Osteoblast (primary cell): ENCODE measurements at places on chromosomes 4 and X. TPM values are rescaled to one million over a fixed set of nuclear protein-coding genes. Genes with fewer than 3 reads are reported as not detected.
A peak's percentile ranks its signal among the peaks of the same experiment; 100 is the strongest.

DDIT4L gene
- 2.2 and 5.0 TPM in 2 replicates for total RNA-seq

ARSD gene
- 20.6 and 23.3 TPM in 2 replicates for total RNA-seq

DDX53 gene
- not detected in 2 replicates for total RNA-seq

ADH1A gene
- total RNA-seq: not detected in 2 replicates

HERC5 gene
- 0.88 and 1.4 TPM in 2 replicates for total RNA-seq

F9 gene
- not detected in 2 replicates for total RNA-seq

IL9R gene
- total RNA-seq: not detected in 2 replicates

DAPP1 gene
- not detected in 2 replicates for total RNA-seq

HELT gene
- total RNA-seq: not detected in 2 replicates

DRD5 gene
- total RNA-seq: not detected in 2 replicates

GRCh38 chr4:145679991-145680455 lies at the start of gene C4orf51:
C4orf51 (plus strand) TSS chr4:145680146; CDS start chr4:145680204, 58 bp downstream.
- peak within 1 kb of the TSS; percentile 18 for H3K4me3 ChIP-seq
- H3K27me3 ChIP-seq: no peaks in the 10 kb centered on the region
- H3K27ac ChIP-seq: peak within 1 kb of the TSS; percentile 56
- peak; percentile 58 for DNase-seq

DNA sequence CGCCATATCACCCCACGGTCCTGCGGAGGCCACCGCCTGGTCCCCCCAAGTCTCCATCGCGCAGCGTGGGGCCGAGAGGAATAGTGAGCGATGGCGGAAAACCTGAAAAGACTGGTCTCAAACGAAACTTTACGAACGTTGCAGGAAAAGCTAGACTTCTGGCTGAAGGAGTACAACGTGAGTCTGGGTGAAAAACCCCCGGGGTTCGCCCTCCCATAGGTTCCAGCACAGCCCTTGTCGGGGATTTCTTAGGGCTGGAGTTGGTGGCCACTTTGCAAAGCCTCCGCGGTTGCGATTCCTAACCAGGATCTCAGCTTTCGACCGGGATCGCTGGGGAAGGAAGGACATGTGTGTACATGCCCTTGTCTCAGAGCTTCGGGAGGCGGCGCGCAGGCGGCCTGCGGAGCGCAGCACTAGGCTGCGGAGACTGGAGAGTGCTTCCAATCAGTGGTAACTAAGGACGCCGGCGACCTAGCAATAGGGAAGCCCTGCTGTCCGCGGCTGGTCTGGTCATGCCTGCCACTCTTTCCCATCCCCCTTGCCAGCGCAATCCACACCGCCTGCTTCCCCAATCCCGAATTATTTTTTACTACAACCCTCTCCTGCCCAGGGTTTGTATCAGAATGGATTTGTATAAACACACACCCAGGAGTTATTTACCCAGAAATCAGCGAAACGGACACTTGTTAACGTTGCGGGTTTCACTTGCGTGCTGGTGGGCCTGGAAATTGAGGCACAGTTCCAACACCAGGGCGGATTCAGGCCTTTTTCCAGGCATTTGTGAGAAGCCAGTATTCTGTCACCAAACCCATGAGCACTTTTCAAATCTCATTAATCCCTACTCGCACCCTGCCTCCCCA lies 741 bp downstream of the SPATA18 start:
- DNase-seq: peak; percentile 97
- peaks cover 18% of the 10 kb centered on the region for H3K27me3 ChIP-seq
- no peaks in the 10 kb centered on the region for H3K36me3 ChIP-seq
- peak overlapping the region; percentile 58 for H3K27ac ChIP-seq

- DNase-seq: no peak
- no peak overlapping the region for H3K4me3 ChIP-seq
- H3K27me3 ChIP-seq: no peaks in the 10 kb centered on the region
- H3K27ac ChIP-seq: no peak overlapping the region
- H3K4me1 ChIP-seq: no peaks in the 10 kb centered on the region
- no peaks in the 10 kb centered on the region for H3K36me3 ChIP-seq
Measured at GRCh38 chrX:84909151-84909550, 94.5 kb upstream of the APOOL start.

- H3K4me1 ChIP-seq: no peaks in the 10 kb centered on the region
- no peak overlapping the region for H3K4me3 ChIP-seq
- no peaks in the 10 kb centered on the region for H3K27me3 ChIP-seq
- H3K36me3 ChIP-seq: no peaks in the 10 kb centered on the region
- no peak for DNase-seq
Measured at GRCh38 chr4:138300616-138301015, 58.5 kb upstream of the SLC7A11 start.

DNA sequence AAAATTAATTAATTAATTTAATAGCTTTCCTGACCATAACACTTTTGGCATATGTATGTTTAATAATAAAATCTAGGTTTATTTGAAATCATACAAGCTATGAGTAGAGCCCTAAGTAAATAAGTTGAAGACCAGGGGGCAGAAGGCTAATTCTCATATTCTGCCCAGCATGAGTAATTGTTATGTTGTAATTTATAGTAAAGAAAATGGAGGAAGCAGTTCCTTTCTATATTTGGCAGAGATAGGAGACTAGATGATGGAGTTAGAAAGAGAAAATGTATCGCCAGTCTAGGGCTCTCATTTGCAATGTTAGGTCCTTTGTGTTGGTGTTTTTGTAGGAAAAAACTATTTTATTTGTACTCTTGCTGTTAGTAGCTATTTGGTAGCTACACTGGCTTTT lies 89.1 kb downstream of the FNIP2 start:
- DNase-seq: no peak
- H3K4me3 ChIP-seq: no peak overlapping the region
- H3K27ac ChIP-seq: peak overlapping the region; percentile 24
- H3K4me1 ChIP-seq: peaks cover 8% of the 10 kb centered on the region
- H3K27me3 ChIP-seq: no peaks in the 10 kb centered on the region
- peaks cover 25% of the 10 kb centered on the region for H3K36me3 ChIP-seq

- no peaks in the 10 kb centered on the region for H3K4me1 ChIP-seq
- H3K4me3 ChIP-seq: no peak overlapping the region
- H3K27me3 ChIP-seq: no peaks in the 10 kb centered on the region
- H3K36me3 ChIP-seq: no peaks in the 10 kb centered on the region
Measured at GRCh38 chr4:40603281-40603680, 26.4 kb downstream of the RBM47 start.

DNA sequence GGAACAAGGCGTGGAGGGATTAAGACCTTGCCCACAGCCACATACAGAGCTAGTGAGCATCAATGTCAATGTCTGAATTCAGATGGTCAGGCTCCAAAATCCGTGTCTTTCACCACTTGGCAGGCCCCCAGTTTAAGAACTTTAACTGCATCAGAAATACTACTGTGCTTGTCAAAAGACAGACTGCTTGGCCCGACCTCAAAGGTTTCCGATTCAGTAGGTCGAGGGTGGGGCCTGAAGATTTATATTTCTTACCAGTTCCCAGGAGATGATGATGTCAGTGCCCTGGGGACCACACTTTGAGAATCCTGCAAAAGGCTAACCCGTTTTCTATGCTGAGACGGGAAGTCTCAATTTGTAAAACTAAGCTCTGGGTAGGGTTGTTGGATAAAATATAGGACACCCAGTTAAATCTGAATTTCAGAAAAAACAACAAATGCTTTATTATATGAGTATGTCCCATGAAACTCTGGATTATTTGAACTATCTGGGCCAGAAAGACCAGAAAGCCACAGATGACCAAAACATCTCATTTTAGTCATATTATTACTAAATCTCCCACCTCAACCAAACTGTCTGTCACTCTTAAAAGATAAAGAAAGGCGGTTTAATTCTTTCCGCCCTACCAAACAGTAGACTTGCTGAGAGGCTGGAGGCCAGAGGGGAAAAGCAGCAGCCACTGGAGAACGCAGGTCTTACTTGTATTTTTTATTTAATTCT lies 42.7 kb downstream of the GATB start:
- H3K27ac ChIP-seq: no peak overlapping the region
- no peak overlapping the region for H3K4me3 ChIP-seq

DNA sequence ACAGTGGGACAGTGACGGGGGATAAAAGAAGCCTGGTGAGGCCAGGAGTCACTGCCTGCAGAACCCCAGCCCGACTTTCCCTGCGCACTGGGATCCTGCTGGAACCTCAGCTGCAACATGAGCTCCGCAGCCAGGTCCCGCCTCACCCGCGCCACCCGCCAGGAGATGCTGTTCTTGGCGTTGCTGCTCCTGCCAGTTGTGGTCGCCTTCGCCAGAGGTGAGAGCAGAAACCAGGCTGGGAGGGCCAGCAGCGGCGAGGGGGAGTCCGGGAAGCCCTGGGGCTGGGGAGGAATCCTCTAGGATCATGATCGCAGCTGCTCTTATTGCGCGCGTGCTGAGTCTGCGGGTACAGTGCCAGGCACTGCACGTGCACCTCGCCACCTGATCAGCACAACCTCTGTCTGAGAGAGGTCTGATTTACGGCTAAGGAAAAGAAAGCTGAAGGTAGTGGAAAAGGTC lies at the start of gene PF4V1:
Gene PF4V1 (plus strand): TSS at position 51 of the 459 bp plus-strand sequence. CDS start 67 bp downstream, at position 118.
- H3K4me1 ChIP-seq: peaks cover 18% of the 10 kb centered on the region
- no peak within 1 kb of the TSS for H3K27ac ChIP-seq
- peaks cover 2% of the 10 kb centered on the region for H3K27me3 ChIP-seq
- H3K36me3 ChIP-seq: no peaks in the 10 kb centered on the region

DNA sequence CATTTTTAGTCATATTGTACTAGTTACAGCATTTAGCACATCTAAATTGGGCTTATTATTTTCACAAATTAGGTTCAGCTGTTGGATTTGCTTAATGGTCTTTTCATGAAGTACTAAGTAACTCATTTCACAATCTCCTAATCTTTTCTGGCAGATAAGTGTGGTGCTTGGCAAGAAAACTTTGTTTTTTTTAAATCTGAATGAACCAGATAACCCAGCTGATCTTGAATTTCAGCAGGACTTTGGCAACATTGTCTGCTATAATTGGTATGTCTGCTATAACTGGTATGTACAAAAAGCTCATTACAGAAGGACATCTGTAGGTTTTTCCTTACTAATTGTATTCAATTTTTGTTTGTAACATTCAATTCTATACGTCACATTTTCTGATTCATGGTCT lies 22.7 kb downstream of the WDR19 start:
- H3K4me1 ChIP-seq: no peaks in the 10 kb centered on the region
- no peaks in the 10 kb centered on the region for H3K27me3 ChIP-seq
- DNase-seq: no peak
- no peak overlapping the region for H3K4me3 ChIP-seq
- H3K27ac ChIP-seq: no peak overlapping the region
- peaks cover 9% of the 10 kb centered on the region for H3K36me3 ChIP-seq

DNA sequence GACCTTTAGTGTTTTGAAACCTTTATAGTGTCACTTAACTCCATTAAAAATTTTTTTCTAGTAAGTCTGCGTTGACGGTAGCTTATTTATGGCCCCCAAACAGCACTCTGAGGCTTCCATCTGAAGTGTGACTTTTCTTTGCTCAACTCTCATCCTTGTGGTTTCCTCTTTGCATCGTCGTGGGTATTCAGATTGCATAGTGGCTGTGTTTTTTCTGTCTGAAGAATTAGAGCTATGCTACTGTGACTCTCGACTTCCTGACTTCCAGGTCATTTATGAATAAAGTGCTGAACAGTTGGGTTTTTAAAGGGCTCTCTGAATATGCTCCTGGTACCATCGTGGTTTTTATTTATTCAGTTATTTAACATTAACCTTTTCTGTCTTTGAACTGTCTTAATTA lies 44.9 kb downstream of the JADE1 start:
- H3K36me3 ChIP-seq: peaks cover 72% of the 10 kb centered on the region
- peak overlapping the region; percentile 65 for H3K27ac ChIP-seq
- H3K4me3 ChIP-seq: no peak overlapping the region
- DNase-seq: peak; percentile 45
- H3K4me1 ChIP-seq: peaks cover 28% of the 10 kb centered on the region

GRCh38 chr4:122131562-122132157 lies 20.5 kb upstream of the BLTP1 start:
- no peaks in the 10 kb centered on the region for H3K4me1 ChIP-seq
- no peak for DNase-seq
- H3K4me3 ChIP-seq: no peak overlapping the region
- no peaks in the 10 kb centered on the region for H3K36me3 ChIP-seq
- H3K27ac ChIP-seq: no peak overlapping the region

GRCh38 chrX:39969099-39969818 lies 128.5 kb downstream of the BCOR start:
- H3K4me1 ChIP-seq: peaks cover 8% of the 10 kb centered on the region
- H3K36me3 ChIP-seq: no peaks in the 10 kb centered on the region
- no peaks in the 10 kb centered on the region for H3K27me3 ChIP-seq
- no peak overlapping the region for H3K4me3 ChIP-seq

DNA sequence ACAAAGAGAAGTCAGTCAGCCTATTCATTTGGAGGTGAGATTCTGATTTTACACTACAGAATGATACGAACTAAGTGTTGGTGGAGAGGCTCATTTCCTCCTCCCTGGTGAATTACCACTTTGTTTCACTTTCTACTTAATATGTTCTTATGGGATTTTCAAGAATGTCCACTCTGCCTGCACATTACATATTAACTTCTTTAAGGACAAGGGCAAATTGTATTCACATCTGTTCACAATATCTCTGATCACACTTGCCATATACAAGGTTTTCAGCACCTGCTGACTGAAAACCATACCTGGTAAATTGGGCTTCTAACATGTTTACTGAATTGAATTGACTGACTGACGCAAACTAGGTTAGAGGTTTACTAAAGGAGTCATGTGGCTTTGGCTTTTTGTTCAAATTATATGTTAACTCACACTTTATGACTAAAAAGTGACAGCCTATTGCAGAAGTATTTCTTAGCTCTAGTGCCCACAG lies 188.4 kb upstream of the MBNL3 start:
- no peaks in the 10 kb centered on the region for H3K27me3 ChIP-seq
- DNase-seq: no peak
- H3K4me3 ChIP-seq: no peak overlapping the region

GRCh38 chr4:30716681-30717207 lies 3.4 kb upstream of the PCDH7 start:
- peak; percentile 77 for DNase-seq
- peaks cover 5% of the 10 kb centered on the region for H3K4me1 ChIP-seq
- H3K4me3 ChIP-seq: peak overlapping the region; percentile 60
- H3K36me3 ChIP-seq: no peaks in the 10 kb centered on the region
- H3K27ac ChIP-seq: no peak overlapping the region

DNA sequence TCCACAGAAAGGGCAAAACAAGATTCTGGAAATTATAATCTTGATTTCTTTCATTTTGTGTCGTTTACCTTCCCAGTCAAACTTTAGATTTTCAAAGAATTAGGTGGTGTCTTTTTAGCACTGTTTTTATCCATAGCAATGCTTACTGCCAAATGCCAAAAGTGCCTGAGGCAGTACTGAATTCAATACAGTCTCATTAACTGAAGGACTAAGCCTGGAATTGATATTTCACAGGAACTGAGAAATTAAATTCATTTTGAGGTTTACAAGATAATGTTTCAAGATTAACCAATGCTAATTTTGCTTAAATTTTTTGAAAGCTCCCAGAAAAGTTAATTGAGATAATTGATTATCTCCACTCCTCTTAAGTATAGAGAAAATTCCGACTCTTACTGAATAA lies 68.8 kb upstream of the ARHGAP24 start:
- no peak overlapping the region for H3K27ac ChIP-seq
- DNase-seq: no peak
- no peaks in the 10 kb centered on the region for H3K27me3 ChIP-seq
- H3K4me1 ChIP-seq: no peaks in the 10 kb centered on the region

GRCh38 chrX:12661464-12661863 lies 129.7 kb upstream of the PRPS2 start:
- H3K27ac ChIP-seq: no peak overlapping the region
- H3K4me1 ChIP-seq: no peaks in the 10 kb centered on the region
- H3K36me3 ChIP-seq: no peaks in the 10 kb centered on the region

GRCh38 chr4:66219401-66219800 lies 549.1 kb upstream of the EPHA5 start:
- no peaks in the 10 kb centered on the region for H3K27me3 ChIP-seq
- H3K27ac ChIP-seq: no peak overlapping the region
- H3K36me3 ChIP-seq: no peaks in the 10 kb centered on the region
- H3K4me3 ChIP-seq: no peak overlapping the region
- H3K4me1 ChIP-seq: no peaks in the 10 kb centered on the region
- DNase-seq: no peak
